ENCODE measurements at places on chromosomes 2 and 18.
A peak's percentile ranks its signal among the peaks of the same experiment; 100 is the strongest.

- DNase-seq = no peak
Measured at GRCh38 chr18:76750269-76750668, 72.1 kb upstream of the ZNF236 start.

- DNase-seq = no peak
Measured at GRCh38 chr18:76167410-76167809, 327.6 kb downstream of the ZNF516 start.

GRCh38 chr2:134233728-134234136, 20.1 kb upstream of the MGAT5 start:
- no peak for DNase-seq

DNA sequence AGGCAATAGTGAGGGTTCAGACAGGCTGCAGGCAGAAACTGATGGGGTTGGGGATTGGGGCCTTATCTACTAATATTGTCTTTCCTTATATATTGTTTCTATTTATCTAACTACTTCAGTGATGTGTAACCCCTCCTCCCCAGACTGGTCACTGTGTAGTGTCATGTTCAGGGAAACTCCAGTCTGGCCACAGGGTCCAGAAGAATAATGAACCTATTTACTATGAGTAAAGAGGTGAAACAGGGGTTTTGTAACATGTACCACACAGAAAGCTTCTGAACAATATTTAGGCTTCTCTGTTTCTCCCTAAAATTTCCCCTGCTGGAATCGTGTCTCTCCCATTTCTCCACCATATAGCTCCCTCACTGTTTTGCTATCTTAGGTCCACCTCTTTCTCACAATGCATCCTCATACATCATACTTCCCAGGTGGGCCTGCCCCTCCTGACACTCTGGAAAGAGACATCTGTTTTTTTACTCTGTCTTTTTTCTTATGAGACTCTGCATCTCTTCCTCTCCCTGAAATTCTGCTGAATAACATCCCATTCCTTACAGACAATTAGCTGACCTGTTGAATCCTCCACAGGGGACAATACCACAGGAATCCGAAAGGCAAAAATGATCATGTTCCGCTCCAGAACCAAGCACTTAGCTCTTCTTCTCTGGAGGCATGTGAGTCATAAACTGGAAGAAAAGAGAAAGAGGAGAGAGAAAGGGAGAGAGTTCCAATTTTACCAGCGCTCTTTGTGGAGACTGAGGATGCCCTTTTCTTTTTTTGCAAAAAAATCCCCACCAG, 154.8 kb downstream of the ZEB2 start:
- DNase-seq = no peak

GRCh38 chr18:56988022-56988421, 158.9 kb upstream of the BOD1L2 start:
- DNase-seq = no peak

DNA sequence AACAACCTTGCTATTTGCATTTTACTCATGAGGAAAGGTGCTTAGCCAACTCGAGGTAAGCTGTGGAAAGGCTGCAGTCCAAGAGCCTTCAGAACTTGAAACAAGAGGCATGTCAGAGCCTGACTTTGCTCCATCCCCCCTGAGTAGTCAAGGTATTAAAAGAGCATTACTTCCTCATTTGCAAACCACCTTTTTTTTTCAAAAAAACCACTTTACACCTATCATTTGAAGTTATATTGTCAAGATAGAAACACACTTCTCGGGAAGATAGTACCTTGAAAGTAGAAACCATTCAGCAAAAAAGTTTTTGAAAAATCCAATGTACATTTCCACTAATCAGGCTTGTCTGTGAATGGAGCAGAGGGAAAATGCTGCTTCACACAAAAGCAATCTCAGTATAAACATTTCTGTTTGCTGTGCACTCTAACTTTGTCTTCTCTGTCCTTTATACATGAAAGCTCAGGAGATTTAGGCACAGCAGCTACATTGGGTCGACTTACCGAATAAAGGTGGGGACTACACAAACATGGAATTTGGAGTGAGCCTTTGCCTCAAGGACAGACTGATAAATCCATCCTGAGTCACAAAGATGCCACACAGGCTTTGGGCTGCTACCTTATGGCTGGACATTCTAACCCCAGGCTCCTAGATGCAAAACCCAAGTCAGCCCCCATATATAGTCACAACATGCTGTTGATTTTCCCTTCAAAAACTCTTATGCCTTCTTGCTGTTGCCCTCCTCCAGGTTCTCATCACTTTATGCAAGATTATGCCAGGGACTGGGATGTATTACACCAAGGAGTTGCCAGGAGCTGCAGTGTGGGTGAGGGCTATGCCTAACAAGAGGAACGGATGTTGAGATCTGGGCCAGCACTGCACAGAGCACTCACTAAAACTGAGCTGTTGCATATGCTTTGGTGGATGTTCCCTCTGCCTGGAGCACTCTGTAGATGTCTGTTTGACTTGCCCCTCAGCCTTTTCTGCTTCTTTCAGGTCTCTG, 41.4 kb upstream of the EML4 start:
- no peak for DNase-seq

- DNase-seq = no peak
Measured at GRCh38 chr2:125259451-125259850, 1234.4 kb downstream of the CNTNAP5 start.

- no peak for DNase-seq
Measured at GRCh38 chr2:11357428-11357972, 13.1 kb upstream of the ROCK2 start.

DNA sequence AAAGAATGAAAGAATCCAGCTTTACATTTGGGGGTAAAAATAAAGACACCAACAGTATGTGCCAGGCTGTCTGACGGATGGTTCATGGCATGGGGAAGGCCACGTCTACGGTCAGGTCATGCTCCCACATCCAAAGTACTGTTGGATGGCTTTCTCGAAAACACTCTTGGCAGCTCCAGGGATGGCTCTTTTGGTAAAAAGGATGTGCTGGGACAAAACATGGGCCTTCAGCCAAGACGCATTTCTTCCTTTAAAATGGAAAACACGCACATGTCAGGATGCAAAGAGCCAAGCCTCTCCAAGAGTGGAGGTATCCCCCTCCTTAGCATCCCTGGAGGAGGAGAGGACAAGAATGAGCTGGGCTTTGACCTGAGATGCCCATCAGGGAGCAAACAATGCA, 376.5 kb upstream of the KLHL29 start:
- no peak for DNase-seq

- DNase-seq = no peak
Measured at GRCh38 chr18:61352611-61353010, 19.4 kb downstream of the CDH20 start.

- no peak for DNase-seq
Measured at GRCh38 chr18:45635893-45636509, 20.7 kb downstream of the SLC14A2 start.

- no peak for DNase-seq
Measured at GRCh38 chr2:240954436-240955305, 43.7 kb upstream of the SNED1 start.

DNA sequence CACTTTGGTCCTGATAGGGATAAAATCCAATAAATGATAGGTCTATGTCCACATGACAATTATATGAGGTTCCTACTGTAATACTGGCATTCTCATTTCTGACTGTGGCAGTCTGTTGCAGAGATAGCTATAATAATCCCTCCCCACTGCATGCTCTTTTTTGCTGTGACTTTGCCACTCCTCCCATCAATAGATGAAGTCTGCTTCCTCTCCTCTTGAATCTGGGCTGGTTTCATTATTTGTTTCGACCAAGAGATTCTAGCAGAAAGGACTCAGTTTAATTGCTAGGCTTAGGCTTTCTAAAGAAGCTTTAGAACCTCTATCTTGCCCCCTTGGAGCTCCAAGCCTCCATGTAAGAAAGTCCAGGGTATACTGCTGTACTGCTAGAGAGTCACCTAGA, 23.3 kb upstream of the CREB1 start:
- no peak for DNase-seq

DNA sequence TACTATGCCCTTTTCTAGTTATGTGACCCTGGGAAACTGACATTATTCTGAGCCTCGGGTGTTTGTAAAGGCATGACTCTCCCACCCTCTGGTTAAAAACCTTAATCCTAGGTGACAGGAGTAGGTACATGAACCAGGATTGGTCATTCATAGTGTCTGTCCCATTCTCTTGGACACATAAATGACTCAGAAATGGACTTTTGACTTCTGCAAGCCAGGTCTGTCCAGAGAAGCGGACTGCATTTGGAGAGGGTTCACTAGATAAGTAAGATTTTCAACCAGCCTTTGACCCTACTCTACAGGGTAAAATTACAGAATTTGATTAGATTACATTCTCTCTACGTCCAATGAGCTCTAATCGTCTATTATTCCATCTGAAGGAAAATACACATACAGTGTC, 285.9 kb downstream of the DPP10 start:
- DNase-seq = no peak

DNA sequence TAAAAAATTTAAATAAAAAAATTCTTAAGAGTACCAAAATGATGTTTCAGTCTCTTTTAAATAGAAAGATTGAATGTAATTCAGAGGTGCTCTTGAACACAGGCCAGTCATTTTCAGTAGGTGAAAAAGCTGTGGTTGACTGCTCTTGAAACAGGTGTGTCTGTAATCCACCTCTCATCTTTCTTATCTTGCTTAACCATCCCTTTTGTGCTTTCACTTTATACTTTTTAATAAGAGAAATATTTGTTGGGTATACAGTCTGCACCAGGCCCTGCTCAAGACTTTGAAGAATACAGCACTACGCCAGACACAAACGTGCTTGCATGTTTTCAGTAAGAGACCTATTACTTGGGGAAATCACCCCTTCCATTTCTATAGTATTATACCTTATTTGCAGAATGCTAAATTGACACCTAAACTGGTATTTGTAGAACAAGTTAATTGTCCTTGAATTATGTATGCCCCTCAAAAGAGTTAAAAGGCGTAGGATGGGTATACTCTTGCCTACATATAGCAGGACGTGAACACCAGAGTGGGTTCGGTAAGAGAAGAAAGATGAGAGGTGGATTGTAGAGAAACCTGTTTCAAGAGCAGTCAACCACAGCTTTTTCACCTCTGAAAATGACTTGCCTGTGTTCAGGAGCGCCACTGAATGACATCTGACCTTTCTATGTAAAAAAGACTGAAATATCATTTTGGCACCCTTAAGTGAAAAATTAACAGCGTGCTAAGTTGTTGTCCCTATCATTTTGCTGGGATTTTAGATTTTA, 4.0 kb upstream of the RTN4 start:
- no peak for DNase-seq

- no peak for DNase-seq
Measured at GRCh38 chr2:15507697-15508096, 53.4 kb downstream of the NBAS start.

DNA sequence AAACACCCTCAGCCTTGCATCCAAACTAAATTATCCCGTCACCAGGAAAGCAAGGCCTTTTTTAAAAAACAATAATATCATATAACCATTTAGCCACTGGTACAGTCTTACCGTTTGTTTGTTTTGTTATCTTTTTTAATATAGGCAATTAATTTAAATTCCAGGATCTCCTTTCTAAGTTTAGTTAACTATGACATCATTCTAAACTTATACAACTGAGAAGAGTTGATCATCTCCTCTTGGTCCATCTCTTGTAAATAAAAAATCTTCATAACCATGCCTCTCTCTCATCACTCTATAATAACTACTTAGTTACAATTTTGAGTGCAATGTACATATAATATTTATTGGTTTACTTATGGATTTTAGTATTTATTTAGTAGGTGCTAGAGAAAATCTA, 46.2 kb downstream of the RND3 start:
- DNase-seq = no peak

GRCh38 chr2:201715459-201715858, 17.0 kb upstream of the MPP4 start:
- no peak for DNase-seq

DNA sequence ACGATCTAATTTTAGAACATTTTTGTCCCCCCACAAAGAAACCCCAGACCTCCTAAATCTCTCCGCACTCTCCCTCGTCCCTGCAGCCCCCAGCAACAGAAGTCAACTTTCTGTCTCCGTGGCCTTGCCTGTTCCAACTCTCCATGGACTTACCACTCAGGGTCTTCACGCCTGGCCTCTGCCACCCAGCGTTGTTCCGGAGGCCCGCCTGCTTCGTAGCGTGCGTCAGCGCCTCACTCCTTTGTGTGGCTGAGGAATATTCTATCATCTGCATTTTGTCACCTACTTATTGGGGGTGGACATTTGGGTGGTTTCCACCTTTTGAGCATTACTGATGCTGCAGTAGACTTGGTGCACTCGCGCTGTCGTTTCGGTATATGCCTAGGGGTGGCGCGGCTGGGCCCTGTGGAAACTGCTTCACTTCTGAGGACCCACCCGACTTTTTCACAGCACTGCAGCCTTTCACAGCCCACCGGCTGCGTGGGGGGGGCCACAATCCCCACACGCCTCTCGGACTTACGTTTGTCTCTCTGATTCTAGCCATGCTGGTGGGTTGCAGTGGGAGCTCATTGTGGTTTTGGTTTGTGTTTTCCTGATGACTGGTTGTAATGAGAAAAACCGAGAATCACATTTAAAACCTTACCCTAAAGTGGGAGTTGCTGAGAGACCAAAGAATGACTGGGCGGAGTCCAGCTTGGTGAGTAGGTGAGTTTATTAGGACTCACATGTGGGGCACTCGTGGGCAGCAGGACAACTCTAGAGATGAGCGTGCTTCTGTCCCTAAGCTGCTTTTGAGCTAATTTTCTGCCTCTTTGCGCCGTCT, 1.4 kb upstream of the HSBP1L1 start:
- DNase-seq = peak; percentile 42

GRCh38 chr2:235162082-235162836, 210.4 kb downstream of the SH3BP4 start:
- no peak for DNase-seq

- DNase-seq = no peak
Measured at GRCh38 chr2:28477087-28477486, 18.8 kb upstream of the PLB1 start.

DNA sequence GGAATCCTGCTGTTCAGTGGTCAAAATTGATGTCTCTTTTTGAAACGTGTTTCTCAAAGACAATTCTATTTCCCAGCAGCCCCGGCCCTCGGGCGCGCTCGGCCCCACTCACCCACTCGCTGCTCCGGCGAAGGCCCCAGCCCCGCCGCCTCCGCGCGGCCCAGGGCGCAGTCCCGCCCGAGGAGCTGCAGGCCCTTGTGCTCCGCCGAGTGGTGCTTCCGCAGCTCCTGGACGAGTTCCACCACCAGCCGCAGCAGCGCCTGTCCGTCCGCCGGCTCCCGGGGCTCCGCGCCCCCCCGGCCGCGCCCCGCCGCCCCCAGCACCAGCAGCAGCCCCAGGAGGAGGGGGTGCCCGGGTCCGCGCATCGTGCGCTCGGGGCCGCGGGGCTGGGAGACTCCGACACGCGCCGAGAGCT, 413 bp downstream of the ALKAL2 start:
- no peak for DNase-seq

DNA sequence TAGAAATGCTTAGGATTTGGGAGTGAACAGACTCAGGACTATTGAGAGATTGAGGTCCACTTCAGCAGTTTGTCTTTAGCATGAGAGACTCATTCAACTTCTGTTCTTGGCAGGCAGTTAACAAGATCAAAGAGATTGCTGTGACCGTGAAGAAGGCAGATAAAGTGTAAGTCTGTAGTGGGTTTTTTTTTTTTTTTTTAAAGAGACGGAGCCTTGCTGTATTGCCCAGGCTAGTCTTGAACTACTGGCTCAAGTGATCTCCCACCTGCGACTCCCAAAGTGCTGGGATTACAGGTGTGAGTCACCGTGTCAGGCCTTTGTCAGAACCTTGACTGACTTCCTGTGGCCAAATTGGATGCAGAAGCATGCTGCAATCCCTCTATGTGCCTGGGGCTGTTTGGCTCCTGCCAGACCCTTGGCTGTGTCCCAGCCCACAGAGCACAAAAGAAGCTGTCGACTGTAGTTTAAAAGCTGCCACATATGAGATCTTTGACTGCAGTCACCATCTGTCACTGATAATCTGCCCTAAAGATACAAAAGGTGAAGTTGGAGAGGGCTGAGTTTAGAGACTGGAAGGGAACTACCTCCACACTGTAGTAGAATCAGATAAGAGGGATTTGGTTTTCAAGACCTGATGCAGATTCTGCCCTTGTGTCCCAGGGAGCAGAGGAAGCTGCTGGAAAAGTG, 9.9 kb downstream of the CCT7 start:
- no peak for DNase-seq
